ENCODE measurements at places on chromosomes 4 and X.

DNA sequence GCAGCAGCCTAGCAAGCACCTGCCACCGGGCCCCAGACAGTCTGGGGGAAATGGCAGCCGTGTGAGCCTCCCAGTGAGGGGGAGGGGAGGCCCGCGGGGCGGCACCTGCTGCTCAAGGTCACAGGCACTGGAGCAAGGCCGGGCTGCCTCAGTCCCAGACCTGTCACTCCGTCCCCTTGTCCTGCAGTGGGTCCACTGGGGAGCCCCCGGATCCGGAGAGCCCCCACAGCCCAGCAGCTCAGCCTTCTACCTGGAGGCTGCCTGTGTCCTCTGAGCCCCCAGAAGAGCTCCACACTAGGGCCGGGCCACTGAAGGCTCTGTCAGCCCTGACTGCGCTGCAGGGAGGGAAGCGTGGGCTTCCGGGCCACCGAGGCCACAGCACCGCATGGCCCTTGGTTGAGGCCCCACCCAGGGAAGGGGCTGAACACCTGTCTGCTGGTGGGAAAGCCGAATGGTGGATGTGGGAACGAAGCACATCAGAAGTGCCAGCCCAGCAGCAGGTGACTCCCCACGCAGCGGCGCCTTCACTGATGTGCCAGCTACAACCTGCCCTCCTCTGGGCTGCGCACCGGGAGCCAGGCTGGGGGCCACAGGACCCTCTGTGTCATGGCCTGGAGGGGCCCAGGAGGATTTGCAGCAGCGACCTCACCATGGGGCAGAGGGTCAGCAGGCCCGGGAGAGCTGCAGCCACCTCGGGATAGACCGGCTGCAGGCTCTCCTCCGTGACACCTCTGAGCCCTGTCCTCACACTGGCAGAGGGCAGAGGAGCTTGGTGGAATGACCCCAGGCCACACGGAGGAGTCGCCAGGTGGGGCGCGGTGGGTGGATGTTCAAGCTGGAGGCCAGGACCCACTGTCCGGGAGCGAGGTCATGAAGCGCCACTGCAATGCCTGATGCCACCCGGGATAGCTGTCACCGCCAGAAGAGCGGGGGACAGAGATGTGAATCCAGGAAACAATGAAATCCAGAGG, 35.0 kb upstream of the MXD4 start:
- no peak for DNase-seq

GRCh38 chr4:169745291-169745690, 12.5 kb downstream of the HPF1 start:
- no peak for DNase-seq

DNA sequence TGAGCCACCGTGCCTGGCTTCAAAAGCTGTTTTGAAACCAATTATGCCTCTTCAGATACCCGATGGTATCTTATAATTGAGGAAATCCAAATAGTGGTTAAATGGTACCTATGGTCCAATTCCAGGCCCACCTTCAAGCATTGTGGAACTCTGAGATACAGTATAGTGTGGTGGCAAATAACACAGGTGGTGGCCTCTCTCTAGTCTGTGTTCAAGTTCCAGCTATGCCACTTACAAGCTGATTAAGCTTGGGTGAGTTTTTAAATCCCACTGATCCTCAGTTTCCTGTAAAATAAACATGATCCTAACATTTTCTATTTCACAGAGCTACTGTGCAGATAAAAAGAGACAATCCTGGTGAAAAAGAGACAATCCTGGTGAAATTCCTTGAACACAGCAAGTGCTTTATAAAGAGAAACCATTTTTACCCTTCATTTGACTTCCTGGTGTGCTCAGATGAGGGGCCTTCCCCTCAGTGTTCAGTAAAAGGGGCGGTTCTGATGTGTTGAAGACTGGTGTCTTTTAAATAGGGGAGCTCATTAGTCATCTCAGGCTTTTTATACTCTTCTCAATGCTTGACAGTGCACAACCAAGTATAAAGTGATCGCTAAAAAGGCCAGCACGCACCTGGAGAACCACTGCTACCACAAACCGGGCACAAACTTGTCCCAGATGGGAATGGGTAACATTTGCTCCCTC, 30.8 kb upstream of the CD40LG start:
- no peak for DNase-seq

DNA sequence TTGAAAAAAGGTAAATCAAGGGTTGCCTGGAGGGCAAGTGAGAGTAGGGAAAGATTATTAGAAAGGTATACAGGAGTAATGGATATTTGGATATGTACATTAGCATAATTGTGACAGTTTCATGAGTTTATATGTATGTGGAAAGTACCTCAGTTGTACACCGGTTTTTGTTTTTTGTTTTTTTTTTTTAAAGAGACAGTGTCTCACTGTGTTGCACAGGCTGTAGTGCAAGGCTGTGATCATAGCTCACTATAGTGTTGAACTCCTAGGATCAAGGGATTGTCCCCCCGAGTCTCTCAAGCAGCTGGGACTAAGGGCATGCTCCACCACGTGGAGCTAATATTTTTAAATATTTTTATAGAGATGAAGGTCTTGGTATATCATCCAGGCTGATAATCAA, 15.3 kb upstream of the HPGD start:
- no peak for DNase-seq

DNA sequence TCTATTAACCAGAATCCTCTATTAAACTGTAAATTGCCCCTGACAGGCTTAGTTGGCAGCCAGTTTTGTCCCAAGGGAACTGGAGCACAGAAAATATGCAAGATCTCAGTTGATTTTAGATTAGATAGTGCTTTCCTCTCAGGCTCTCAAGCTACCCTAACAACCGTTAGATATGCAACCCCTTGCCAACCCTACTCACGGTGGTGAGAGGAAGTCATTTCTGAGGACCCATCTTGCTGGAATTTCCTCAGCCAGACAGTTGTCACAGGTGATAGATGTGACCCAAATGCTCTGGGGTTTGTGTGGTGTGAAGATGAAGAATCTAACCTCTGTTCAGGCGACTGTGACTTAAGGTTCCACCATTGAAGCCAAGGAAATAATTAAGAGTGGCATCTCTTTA, 447.1 kb downstream of the MID1IP1 start:
- no peak for DNase-seq

Data from KG1 (cell line).